A549 (cell line): ENCODE measurements at places on chromosomes 1 and 21. TPM values are rescaled to one million over a fixed set of nuclear protein-coding genes. Genes with fewer than 3 reads are reported as not detected.

- DNase-seq = no peak
Observed at GRCh38 chr1:225711236-225711937, 58.5 kb upstream of the ENAH start.

DNA sequence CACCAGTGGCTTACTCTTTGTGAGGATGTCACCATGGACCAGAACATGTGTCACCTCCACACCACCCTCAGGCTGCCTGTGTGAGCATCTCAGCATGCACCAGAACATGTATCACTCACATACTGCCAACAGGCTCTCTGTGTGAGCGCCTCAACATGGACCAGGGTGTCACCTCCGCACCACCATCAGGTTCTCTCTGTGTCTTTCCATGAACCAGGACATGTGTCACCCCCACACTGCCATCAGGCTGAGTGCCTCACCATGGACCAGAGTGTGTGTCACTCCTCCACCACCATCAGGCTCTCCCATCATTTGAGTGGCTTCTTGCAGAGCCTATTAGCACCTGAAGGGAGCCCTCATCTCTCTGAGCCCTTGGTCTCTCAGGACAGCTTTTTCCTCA, 125.2 kb downstream of the ZNF648 start:
- DNase-seq = no peak

DNA sequence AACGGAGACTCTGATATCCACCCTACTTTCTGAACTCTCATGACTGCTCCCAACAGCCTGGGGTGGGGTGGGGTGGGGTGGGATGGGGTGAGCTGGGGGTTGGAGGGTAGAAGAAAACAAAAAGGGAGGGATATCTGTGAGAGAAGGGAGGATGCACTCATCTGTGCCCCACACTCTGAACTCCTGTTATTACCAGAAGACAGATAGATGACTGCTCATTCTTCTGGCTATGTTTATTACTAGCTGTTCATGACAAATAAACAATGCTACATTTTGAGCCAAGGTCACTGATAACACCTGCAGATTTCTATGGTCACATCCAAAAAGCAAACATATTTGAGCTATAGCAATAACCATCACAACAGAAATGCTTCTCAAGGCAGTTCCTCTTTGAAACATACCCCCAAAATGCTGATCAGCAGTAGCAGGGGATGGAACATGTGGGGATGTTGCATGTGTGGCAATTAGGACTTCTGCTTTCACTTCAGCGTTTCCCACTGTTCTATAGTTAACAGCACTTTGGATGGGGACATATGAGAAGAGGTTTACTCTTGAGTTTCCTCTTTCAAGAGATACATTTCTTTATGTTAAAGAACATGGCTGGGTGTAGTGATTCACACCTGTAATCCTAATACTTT, 43.3 kb downstream of the GPR3 start:
- DNase-seq = no peak

DNA sequence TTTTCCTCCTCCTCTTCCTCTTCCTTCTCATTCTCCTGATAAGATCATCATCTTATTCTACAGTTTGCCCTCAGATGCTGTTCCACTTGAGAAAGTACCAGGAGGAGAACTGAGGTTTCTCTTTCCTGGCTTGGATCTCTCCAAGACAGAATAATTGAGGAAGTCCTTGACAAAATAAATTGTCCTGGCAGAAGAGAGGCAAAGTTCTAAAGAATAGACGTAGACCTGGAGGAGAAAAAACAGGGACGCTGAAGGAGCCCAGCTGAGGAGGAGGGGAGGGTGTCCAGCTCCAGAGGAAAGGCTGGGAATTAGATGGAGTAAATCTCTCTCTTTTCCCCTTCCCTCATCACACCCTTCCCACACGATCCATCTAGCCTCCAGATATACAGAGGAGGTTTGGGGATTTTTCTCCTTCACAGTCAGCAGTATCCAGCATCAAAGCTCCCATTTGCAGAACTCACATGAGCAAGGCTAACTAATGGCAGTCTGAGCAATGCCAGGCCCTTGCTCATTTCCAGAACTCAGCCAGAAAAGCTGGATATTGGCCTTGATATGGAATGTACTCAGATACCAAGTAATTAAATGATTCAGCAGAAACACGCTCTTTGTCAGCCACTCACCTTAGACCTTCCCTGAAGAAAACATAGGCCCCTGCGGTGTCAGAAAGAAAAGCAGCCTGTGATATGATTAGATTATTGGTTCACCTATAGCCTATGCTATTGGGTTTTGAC, 5.1 kb upstream of the GNG12 start:
- no peak for DNase-seq

GRCh38 chr1:98072047-98072446, 151.2 kb upstream of the DPYD start:
- no peak for DNase-seq

DNA sequence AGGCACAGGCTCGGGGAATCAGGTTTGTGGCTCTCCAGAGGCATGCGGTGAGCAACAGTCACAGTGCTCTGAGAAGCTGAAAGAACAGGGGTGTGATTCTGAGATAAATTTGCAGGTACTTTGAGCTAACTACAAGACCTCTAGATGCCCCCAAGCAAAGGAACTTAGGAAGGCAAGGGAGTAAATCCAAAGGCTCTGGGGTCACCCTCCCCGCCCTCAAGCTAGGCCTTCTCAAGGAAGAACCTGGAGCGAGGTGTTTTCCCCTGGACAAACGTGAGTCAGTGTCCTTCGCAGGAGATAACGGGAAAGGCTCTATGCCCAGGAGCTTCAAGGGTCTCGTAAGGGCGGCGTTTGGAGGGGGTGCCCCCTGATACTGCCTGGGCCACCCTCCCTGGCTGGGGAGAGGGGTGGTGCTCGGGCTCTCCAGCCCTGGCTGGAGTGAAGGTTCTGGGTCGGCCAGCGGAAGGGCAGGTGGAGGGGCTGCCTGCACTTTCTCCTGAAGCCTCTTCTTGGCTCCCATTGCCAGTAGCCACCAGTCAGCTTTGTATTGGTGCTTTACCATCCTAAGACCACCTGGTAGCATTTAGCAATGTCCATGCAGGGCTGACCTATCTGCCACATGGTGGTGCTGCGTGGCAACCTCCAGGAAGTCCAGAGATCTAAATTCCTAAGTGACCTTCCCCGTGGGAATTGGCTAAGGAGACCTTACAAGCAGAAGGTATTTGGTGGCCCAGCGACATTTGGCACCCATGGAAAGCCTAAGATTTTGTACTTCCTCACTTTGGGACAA, 44.0 kb downstream of the GPR161 start:
- DNase-seq = peak; percentile 61

DNA sequence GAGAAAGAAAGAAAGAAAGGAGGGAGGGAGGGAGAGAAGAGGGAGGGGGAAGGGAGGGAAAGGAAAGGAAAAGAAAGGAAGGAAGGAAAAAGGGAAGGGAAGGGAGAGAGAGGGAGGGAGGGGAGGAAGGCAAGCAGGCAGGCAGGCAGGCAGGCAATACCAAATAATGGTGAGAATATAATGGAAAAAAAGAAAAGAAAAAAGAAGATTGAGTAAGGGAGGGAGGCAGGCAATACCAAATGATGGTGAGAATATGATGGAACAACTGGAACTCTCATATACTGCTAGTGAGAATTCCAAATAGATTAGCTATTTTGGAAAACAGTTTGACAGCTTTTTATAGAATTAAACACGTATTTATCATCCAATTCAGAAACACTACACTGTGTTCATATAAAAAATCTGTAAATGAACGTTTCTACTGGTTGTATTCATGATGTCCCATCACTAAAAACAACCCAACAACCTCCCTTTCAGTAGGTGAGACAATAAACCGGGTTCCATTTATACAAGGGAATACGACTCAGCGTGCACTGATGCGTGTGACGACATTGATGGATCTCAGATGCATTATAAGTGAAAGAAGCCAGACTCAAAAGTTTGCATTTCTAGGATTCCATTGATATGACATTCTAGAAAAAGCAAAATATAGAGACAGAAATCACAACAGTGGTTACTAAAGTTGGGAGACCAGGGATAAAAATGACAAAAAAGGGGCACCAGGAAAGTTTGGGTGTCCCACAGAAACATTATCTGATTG, 226.4 kb downstream of the DSCAM start:
- DNase-seq = no peak

GRCh38 chr1:214272964-214273533, 7.9 kb upstream of the SMYD2 start:
- no peak for DNase-seq

- no peak for DNase-seq
Observed at GRCh38 chr1:197951089-197951488, 33.9 kb downstream of the LHX9 start.

DNA sequence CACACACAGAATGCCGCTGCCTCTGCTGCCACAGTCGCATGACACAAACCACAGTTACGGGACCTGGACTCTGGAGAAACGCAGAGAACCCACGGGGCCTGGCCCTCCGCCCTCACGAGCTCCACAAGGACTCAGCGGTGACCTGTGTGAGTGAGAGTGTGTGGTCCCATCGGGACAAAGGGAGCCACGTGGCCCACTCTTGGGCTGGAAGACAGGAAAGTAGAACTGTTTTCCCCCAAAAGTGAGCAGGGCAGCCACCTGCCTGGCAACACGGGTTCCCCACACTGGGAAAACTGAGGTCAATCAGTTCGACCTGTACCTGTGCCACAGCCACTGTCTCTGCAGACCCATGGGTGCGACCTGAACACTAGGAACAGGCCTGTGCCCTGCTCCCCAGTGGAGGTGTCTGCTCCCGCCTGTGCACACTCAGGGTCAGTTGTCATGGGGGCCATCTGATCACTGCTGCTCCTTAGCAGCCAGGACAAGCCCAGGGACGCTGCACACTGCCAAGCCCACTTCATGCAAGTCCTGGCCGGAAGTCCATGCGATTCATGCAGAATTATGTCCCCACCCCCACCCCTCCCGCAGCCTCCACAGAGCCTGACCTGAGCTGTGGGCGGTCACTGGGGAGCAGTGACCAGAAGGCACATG, 54.4 kb upstream of the ADARB1 start:
- no peak for DNase-seq

DNA sequence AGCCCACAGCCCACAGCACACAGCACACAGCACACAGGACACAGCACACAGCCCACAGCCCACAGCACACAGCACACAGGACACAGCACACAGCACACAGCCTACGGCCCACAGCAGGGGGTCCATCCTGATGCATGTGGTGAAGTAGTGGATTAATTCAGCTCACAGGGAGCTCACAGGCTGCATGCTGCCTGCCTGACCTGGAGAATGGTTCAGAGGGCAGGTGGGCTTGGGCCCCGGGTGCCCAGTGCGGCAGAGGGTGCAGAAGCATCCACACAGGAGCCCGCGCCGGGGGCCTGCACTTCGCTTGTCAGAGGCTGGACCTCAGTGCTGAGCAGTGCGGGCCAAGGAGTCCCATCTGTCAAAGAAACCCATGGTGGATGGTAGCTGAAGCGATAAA, 21.1 kb upstream of the AJAP1 start:
- DNase-seq = no peak

GRCh38 chr1:43067977-43068751, 103.9 kb downstream of the EBNA1BP2 start:
- no peak for DNase-seq

Gene UQCRHL
- polyA plus RNA-seq = 0.64 to 1.2 TPM (median 0.68 TPM) in 3 replicates

Gene TCHHL1
- not detected in 3 replicates for polyA plus RNA-seq

Gene BATF3
- 6.6 to 8.9 TPM (median 7.0 TPM) in 3 replicates for polyA plus RNA-seq
